Spinal cord (tissue), 10 donors: ENCODE measurements at places on chromosomes 2 and 18. TPM values are rescaled to one million over a fixed set of nuclear protein-coding genes. Genes with fewer than 3 reads are reported as not detected.

The EFR3B gene
- 14.4 TPM for total RNA-seq

The IGFBP2 gene
- 741 TPM for total RNA-seq

The IL18R1 gene
- total RNA-seq = 1.2 TPM

The IAH1 gene
- total RNA-seq = 76.0 TPM

GRCh38 chr2:171553858-171554257 is 31.6 kb downstream of the CYBRD1 start:
- H3K27me3 ChIP-seq = no peaks in the 10 kb centered on the region
- no peaks in the 10 kb centered on the region for H3K4me1 ChIP-seq
- no peak overlapping the region for H3K27ac ChIP-seq
- no peak overlapping the region for H3K4me3 ChIP-seq
- H3K36me3 ChIP-seq = no peaks in the 10 kb centered on the region

DNA sequence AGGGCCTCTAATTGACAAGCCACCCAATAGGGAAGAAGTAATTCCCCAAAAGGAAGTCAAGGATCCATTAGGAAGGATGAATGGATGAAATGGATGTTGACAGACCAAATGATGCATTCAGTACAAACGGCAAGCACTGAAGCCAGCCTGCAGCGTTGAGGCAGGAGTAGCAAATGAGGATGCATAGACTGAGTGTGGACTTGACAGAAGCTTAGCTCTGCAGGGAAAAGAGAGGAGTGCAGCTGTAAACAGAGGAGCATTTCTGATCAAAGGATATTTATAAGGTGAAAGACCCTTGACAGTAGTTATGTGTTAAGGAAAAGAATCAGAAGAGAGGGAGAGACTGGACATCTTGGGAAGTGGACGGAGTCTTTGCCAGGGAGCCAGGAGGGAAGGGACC is 253.2 kb upstream of the RAB12 start:
- no peak overlapping the region for H3K27ac ChIP-seq
- no peaks in the 10 kb centered on the region for H3K27me3 ChIP-seq
- no peak overlapping the region for H3K4me3 ChIP-seq
- DNase-seq = no peak
- peaks cover 6% of the 10 kb centered on the region for H3K4me1 ChIP-seq

DNA sequence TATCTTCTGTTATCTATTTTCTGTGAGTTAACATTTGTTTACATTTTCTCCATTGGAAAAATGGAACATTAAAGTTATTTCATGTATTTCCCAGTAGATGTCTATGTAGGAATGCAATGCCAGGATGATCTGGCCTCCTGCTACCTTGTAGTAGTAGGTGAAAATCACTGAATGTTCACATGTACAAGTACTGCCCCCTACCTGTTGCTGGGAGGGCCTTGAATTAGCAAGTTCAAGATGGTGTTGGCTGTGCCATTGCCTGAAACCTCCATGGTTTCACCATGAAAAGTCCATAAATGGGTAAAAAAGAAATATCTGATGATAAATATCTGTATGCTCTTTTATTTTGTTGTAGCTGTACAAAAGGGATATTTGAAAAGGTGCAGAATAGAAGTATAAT is 30.7 kb downstream of the XRCC5 start:
- no peak overlapping the region for H3K4me3 ChIP-seq
- DNase-seq = no peak
- peaks cover 43% of the 10 kb centered on the region for H3K36me3 ChIP-seq
- H3K27me3 ChIP-seq = no peaks in the 10 kb centered on the region
